ENCODE measurements at places on chromosomes 5 and 9.

GRCh38 chr5:100575815-100576214, 40.6 kb downstream of the FAM174A start:
- DNase-seq, result no peak

- no peak for DNase-seq
Observed at GRCh38 chr5:98309785-98310598, 463.5 kb upstream of the RGMB start.

- no peak for DNase-seq
Observed at GRCh38 chr5:27571681-27572080, 533.3 kb upstream of the CDH9 start.

DNA sequence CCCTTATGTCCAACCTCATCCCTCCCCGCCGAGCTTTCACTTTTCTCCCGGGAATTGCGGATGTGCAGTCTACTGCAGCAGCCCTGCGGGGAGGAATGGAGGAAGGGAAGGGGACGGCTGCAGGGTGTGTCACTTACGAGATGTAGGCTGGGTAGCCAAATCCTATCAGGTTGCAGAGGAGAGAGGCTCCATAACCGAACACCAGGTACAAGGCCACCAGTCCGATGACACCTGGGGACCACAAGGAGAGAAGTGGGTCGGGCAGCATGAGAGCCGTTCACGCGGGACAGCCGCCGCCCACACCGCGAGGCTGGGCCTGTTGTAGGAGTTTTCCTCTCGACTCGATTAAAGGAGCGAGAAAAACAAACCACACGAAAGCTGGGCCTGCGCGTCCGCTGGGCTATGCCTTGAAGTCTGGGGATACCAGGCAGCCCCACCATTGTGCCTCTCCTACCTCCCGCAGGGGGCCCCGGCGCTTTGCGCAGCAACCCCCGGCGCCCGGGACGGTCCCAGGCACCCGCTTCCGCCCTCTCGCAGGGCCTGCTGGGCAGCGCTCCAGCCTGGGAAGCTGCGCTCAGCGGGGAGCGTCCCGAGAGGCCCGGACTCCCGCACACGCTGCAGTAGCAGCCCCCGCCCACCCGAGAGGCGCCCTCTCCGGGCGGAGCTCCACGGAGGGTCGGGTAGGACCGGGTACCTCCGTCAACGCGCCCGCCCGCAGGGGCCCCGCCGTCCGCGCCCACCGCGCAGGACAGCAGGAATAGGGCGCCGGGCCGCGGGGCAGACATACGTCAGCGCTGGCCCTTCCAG, 798 bp downstream of the REEP5 start:
- DNase-seq, result peak; percentile 31

DNA sequence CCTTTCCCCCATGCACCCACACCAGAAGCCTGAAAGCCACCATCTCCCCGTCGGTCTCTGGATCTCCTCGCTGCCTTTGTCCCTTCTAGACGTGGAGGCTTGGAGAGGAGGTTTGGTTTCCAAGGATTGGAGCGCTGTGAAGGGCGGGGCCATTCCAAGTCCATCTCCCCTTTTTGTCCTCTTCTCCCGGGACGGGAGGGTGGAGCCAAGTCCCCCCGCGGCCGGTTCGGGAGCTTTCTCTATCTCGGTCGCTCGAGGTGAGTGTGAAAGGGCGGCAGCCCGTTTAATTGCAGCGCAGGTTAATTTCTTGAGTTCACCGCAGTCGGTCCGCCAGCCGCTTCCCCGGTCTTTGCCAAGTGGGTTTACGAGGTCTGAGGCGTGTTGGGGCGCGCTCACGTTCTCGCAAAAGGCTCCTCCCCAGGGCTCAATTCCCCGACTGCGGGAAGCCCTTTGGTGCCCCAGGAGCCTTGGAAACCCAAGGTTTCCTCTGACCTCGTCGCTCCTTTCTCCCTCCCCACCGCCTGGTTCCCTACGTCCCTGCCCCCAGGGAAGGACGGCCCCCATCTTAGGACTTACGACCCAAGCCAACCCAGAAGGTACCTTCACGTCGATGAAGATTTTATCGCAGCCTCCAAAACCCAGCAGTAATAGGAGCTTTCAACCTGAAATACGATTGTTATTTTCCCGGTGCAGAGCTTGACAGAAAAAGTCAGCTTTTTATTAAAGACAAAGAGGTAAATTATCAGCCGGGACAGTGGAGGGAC, 2.8 kb upstream of the ZNF462 start:
- DNase-seq, result no peak

DNA sequence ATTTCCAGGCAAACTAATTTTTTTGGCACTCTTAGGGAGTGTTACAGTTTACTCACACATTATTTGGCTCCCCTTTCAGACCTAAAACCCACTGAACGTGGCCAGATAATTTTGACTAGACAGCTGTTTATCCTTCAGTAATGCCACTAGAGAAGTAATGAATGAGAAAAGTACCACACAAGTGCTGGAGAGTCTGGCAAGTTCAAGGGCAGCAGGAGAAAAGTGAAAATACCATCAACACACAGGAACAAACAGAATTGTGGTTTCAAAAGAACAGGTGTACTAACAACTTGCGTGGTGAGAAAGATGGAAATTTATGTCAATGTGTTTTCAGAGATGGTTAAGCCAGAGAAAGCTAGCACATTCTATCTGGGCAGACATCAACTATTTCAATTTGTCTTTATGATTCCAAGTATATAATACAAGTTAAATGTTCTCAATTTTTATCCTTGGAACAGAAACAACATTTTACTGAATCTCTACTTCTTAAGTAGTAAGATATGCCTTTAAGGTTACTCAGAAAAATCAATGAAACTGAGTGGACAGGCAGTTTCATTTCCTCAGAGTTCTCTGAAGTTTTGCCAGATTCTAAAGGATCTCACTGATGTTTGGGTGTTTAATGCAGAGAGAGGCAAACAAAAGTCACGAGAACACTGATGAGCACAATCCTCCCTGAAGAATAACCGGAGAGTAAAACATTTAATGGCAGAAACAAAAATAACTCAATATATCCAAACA, 91.0 kb downstream of the ARSB start:
- no peak for DNase-seq

DNA sequence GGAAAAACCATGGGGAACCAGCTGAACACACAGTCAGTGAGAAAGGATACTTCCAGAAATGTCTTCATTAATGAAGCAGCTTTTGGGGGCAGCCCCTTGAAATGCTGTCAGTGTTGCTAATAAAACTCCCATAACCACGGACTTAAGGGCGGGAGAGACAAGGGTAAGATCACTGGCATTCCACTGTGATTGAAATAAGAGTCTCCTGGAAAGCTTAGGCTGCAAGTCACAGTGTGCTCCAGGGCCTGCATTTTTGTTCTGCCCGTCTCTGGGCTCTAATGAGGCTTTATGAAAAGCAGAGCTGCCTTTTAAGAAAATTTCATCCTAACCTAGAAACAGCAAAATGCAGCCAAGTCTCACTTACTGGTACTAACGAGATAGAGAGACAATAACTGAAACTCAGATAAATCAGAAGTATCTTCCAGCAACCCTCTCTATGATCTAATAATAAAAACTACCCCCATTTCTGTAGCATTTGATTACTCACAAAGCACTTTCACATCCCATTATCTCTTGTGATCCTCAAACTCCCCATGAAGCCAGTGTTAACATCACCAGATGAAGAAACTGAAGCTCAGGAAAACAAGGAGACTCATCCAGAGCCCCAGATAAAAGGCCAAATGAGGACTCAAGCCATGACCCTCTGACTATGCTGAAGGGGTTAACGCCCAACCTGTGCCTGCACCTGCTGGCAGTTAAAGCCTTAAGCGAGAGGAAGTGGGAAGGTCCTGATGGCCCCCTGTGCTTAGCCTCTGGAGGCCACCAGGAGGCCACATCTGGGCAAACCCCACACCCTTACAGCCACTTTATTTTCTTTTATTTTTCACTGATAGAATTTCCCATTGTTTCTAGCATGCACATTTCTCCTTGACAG, 37.5 kb downstream of the SPOCK1 start:
- no peak for DNase-seq

DNA sequence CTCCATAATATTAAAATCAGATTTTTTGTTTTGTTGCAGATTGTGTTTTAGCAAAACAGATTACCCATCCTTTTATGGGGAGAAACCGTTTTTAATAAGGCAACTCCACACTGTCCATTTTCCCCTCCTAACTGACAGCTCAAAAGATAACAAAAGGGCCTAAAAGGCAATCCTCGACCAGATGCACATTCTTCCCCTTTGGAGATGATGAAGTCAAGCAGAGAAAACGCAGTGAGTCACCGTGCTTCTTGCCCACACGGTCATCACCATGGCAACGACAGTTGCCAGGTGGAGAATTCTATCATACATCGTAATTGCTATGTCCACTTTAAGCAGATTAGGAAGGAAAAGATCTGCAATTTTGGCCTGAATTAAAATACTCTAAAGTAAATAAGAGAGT, 96.4 kb downstream of the DIRAS2 start:
- DNase-seq, result no peak

DNA sequence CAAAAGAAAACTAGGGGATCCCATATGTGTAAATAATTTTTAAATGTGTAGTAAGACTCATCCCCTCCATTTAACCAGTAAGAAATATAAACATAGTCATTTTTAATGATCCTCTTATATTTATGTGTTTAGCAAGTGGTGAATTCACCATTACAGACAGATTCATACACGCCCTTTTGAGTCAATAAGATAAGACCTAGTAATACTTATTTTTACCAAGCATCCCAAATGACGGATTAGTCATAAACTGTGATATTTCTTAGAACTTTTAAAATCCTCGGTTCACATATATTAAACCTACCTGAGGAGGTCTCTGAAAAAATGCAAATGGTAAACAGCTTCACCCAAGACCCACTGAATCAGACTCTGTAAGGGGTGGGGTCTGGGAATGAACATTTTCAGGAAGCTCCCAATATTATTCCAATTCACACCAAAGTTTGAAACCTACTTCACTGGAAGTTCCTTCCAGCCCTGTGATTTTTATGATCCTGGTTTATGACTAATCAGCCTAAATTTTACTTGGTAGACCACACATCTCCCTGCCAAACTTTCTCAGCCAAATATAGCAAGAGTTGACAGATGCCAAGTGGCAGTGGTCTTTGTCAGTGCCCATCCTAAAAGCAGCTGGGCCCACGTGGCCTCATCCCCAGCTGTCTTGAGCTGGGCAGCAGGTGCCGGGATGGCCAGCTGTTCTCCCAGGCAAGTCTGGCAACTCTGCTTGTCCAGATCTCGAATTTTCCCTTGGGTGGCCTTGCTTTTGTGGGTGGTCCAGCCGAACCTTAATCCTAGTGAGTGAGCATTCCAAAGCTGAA, 559.0 kb upstream of the RGMB start:
- DNase-seq, result no peak

- no peak for DNase-seq
Observed at GRCh38 chr9:129141066-129142041, 30.1 kb downstream of the PTPA start.

- DNase-seq, result no peak
Observed at GRCh38 chr5:135194573-135195269, 160.7 kb upstream of the PITX1 start.

DNA sequence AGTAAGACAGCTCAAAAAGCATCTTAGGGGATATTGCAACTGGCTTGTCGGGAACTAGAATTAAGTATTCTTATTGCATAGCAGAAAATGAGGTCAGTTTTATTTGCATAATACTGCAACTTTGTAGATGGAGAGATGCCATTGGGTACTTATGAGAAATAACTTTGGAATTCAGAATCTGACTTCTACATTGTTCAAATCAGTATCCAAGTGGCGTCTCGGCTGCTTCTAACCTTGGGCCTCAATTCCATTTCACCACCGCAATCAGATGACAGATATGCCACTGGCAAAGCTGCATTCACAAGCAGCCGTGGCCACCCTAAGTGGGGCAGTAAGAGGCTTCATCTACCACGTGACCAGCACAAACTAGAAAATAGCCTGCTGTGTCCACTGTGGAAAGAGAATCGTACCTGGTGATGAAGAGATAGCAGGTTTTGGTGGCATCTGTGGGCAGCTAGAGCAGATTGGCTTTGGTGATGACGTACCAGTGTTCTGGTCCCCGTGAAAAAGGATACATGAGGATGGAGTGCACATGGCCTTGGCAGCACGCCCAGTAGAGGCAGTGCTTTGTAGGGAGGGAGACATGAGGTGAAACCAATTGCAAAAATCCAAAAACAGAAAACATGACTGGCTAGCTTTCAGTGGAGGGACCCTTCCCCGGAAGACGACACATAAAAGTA, 116.6 kb downstream of the KLHL3 start:
- no peak for DNase-seq

- no peak for DNase-seq
Observed at GRCh38 chr9:77883846-77884771, 147.5 kb downstream of the GNAQ start.

DNA sequence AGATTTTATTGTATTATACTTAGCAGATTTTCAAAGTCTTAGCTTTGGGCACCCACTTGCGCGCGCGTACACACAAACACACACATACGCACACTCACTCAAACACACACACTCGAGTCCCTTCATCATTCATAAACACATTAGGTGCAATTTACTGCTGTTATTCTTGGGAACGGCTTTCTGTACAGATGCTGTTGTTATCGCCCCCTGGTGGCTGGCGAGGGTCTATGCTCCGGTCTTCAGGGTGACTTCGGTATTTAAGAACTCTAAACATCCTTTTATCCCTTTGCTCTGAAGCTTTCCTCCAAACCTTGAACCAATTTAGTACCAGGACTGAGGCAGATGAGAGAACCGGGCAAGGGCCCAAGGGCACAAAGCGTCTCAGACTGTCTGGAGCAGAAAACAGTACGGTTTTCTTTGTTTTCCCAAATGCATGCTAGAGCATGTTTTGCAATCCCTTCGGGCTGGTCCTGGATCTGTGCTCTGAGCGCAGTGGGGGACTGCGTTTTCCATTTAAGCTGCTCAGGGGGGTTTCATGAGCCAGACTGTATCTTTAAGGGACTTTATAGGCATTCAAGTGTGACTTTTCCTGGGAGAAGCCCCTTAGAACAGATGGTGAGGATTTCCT, 1.7 kb upstream of the SLIT3 start:
- DNase-seq, result no peak

GRCh38 chr5:6397536-6398269, 19.4 kb upstream of the MED10 start:
- DNase-seq, result no peak

DNA sequence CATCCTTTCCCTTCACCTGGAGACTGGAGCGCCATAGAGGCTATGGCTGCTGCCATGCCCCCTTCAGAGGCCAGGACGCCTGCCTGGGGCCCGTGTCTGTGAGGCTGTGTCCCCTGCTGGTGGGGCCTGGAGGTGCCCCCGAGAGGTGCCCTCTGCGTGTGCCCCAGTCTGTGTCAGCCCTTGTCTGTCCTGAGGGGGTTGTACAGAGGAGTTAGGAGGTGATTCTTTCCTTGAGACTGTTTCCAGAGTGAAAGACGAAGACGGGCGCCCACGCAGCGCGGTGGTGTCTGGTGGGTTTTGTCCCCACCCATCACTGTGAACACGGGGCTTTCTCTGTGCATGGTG, 24.6 kb downstream of the TRAF2 start:
- DNase-seq, result no peak

DNA sequence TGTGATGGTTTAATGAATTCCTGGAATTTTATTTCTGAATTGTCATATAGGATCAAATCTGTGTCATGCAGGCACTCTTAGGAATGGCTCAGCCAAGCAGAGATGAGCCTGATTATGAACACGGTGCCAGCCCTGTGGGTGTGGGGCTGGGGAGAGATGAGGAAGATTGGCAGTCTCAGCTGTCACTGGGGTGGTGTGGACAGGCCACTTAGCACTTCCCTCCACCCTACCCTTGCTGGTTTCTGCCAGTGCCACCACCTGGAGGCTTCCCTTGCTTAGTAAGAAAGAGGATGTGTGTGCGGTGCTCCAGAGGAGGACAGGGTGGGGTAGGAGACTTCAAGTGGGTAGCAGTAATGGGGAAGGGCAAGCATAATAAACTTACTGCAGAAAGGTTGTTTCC, 226.6 kb downstream of the CD180 start:
- no peak for DNase-seq
